ENCODE measurements at places on chromosomes 16 and 17.

DNA sequence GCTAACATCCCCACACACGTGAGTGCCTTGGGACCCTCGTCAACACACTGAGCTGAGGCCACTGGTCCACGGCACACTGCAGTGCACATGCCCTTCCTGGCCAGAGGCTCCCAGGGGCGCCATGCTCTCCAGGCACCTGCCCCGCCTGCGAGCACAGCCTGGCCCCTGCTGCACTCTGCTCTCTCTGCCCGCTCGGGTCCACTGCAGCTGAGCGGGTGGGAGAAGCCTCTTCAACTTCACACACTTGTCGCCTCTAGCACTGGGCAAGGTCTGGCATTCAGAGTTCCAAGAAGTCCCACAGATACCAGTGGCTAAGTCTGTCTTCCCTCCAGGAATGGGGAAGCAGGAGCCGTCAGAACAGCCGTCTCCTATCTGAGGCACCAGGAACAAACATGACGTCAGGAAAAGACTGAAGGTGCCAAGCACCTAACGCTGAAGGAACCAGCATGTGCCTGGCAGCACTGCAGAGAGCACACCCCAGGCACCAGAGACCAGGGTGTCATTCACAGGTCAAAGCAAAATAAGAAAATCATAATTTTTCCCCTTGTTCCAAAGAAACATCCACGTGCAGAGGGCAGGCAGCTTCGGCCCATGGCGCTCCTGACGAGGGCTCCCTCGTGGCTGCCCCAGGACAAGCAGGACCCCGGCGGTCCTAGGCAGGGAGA, 82.9 kb downstream of the ZNF778 start:
- no peak for DNase-seq

DNA sequence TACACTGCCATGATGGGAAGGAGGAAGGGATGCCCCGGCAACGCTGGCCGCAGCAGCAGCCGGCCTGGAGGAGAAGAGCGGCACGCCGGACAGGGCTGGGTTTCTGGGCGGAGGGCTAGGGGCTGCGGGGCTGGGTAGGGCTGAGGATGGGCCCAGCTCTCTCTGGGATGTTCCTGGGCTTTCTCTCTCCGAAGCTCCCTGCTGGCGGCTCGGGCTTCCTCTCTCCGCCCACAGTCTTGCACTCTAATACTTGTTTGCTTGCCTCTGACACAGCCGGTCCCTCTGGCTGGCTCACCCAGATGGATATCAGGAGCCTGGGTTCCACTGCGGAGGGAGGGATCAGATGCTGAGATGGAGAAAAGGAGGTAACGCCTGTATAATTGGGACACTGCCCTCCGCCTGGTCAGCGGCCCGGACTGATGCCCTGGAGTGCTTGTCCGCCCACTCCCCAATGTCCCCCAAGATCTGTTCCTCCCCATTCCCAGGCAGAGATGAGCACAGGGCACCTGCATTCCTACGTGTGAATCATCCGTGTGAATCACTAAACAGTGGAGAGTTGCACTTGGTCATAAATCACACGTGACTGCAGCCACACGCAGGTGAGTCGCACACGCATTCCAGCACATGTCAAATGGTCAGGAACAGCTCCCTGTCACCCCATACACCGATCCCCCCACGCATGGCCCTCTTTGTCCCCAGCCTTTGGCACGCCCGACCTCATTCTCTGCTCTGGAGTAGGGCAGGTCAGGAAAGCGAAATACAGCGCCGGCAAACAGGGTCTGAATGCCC, at the start of gene ALOXE3:
Gene ALOXE3 (minus strand): TSS at position 535 of the 789 bp plus-strand sequence. CDS start 524 bp downstream, at position 11.
- no peak for DNase-seq

- no peak for DNase-seq
Measured at GRCh38 chr16:21647562-21648164, 4.7 kb downstream of the IGSF6 start.

DNA sequence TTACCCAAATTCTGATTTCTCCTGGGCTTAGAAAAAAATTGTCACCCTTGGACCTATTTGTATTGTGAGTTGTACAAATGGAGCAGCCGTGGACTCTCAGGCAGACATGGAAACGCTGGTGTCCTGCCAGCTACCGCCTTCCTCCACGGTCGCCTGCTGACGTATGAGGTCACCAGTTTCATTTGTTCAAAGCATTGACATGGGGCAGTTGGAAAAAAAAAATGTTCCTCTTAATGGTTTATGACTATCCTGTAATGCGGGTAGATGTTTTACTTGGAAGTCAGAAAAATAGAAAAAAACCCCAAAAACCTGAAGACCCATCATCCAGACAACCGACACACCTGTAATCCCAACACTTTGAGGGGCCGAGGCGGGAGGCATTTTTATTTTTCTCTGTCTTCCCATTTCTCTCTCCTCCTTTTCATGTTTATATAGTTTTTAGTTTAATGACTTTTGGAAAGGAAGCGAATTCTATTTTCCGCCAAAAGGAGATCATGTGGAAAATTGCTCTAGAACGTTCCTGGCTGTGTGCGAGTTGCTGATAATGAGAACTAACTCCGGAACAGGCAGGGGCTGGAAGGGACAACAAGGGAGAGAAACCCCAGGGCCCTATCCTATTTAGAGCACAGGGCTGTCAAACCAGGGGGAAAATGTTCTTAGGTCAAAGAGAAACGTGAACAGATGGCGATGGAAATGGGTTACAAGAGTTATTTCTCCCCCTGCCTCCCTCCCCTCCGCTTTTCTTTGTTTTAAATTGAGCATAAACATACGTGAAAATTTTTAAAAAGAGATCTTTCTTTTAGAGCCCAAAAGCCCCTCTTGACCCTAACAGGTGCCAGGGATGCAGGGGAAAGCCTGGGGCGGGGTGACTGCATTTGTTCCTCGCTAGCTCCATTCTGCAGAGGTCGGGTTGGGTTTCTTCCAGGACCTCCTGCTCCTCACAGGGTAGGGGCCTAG, 13.7 kb downstream of the DNAH17 start:
- DNase-seq = no peak

- peak; percentile 77 for DNase-seq
Measured at GRCh38 chr16:23504453-23505179, 5.7 kb downstream of the GGA2 start.

DNA sequence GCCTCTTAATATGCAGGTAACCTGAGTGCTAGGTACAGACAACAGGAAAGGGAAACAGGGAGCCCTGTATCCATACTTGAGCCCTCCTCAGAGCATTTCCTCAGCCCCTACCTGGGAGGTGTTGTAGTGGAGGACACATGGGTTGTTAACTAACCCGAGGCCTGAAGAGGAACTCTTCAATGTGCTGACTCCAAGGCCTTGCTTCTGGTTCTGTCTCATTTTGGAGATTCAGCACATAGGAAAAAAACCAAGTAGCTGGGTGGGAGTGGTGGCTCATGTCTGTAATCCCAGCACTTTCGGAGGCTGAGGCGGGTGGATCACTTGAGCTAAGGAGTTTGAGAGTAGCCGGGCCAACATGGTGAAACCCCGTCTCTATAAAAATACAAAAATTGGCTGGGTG, 24.8 kb downstream of the SNX11 start:
- no peak for DNase-seq

DNA sequence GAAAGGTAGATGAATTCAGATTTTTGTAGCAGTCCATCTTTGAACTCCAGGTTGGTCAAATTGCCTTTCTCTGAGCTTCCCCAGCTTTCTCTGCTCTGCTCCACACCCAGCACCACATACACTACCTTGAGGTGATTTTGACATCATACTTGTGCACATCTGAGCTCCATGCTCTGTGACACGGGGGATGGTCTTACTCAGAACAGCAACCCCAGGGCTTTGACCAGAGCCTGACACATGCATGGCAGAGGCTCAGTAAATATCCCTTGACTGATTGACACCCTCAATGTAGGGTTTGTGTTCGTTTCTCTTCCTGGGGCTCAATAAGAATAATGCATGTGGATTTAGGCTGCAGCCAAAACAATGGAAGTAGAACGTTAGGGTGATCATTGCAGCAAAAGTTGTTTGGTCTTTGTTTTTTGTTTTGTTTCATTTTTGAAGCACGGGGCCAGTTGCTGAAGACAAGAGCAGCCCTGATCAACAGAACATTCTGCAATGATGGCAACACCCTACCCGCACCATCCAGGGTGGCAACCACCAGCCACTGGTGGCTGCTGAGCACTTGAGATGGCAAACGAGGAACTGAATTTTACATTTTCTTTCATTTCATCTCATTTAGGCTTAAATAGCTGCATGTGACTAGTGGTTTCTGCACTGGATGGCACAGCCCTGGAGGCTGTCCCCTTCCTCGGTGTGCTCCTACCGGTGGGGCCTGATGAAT, 224.8 kb upstream of the TNRC6C start:
- DNase-seq = no peak

DNA sequence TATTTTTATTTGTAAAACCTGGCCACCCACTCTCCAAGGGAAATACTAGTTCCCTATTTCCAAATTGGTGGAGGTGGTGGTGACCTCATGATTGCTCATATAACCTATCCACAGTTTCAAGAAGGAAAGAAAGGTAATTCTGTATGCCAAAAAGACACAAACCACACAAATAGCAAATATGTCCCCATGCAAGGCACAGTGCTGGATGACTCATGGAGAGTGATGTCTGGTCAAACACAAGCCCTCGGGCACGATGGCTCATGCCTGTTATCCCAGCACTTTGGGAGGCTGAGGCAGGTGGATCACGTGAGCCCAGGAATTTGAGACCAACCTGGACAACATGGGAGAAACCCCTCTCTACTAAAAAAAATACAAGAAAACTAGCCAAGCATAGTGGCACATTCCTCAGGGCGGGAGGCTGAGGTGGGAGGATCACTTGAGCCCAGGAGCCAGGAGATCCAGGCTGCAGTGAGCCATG, 64.2 kb downstream of the GNA13 start:
- DNase-seq = no peak

- DNase-seq = no peak
Measured at GRCh38 chr16:8628981-8629725, 7.7 kb downstream of the METTL22 start.

DNA sequence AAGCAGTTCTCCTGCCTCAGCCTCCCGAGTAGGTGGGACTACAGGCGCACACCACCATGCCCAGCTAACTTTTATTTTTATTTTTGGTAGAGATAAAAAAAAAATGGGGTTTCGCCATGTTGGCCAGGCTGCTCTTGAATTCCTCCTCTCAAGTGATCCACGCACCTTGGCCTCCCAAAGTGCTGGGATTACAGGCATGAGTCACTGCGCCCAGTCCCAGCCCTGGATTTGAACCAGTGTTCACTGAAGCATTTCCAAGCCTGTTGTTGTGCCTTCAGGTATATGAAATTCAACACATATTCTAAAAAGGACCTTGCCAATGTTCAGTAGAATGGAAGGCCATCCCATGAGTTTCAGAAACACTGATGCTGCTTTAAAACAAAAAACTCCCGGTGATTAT, 165.3 kb downstream of the SLC39A11 start:
- DNase-seq = no peak

DNA sequence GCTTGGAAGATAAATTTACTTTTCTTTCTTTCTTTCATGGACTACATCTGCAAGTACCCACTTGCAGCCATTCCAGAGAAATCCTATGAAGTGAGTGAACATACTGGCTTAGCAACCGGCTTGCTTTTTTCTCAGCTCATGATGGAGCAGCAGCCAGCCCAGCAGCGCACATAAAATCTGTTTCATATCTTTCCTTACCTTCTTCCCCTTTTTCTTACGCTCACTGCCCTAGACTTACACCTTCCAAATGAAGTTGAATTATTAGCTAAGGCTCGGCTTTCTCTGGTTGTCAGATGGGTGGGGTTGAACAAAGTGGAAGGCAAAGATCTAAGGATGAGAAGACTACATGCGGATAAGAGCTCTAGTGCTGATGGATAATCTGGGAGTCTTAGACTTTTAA, 13.9 kb upstream of the ABCA8 start:
- DNase-seq = no peak

- no peak for DNase-seq
Measured at GRCh38 chr17:20961586-20961985, 81.2 kb downstream of the USP22 start.

GRCh38 chr17:47120521-47121095, 68.5 kb downstream of the CDC27 start:
- DNase-seq = no peak

DNA sequence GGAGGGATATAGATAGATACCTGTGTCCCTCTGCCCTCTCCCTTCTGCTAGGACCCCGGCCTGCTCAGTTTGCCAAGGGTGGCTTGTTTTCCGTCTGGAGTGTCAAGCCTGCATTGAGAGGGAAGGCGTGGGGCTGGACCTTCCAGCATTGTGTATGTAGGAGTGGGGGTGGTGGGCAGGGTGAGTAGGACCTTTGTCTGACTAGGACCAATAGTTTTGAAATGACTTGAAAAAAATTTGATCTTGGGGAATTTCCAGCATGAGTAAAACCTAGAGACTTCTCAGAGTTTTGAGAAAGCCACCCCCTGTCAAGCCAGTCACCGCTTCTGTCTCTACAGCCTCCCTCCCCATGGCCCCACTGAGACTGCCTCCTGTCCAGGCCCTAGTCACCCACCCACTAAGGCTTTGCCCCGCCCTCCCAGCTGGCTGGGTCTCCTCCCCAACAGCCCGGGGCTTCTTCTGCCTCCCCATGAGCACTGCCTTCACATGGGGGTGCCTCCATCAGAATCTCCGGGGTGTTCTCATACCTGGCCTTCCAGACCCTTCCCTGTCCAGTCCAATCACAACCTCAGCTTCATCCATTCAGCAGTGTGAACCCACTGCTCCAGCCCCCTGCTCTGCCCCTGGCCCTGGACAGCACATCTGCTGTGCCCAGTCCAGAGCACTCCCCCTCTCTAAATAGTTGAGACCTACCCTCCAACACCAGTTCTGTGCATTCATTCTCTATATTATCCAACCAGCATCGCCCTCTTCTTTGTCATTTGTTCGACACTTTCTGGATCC, 207.0 kb downstream of the MSI2 start:
- no peak for DNase-seq

- DNase-seq = no peak
Measured at GRCh38 chr16:3640632-3641501, 13.6 kb upstream of the DNASE1 start.

DNA sequence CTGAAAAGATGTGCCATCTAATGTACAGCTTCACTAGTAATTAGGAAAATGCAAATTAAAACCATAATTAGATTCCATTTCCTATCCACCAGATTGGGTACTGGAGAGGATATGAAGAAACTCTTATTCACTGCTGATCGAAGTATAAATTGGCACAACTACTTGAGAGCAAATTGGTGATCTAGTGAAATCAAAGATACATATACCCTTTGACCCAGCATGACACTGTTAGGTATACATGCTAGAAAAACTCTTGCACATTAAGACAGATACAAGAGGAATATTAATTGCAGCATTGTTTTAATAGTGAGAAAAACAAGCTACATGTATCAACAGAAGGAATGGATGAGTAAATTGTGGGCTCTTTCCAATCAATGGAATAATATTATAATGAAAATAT, 48.8 kb downstream of the BRIP1 start:
- DNase-seq = no peak
